Cardiac muscle cell (in vitro differentiated cells and primary cell): ENCODE measurements at places on chromosomes 2 and 18.

GRCh38 chr2:32683520-32684086 is 55.8 kb downstream of the TTC27 start:
- H3K36me3 ChIP-seq, result no peaks in the 10 kb centered on the region
- no peaks in the 10 kb centered on the region for H3K27me3 ChIP-seq
- no peak overlapping the region for H3K27ac ChIP-seq
- no peak overlapping the region for H3K4me3 ChIP-seq
- DNase-seq, result peak; percentile 9

- H3K27me3 ChIP-seq, result no peaks in the 10 kb centered on the region
- H3K4me1 ChIP-seq, result peaks cover 32% of the 10 kb centered on the region
- peak overlapping the region; percentile 96 for H3K27ac ChIP-seq
- H3K36me3 ChIP-seq, result no peaks in the 10 kb centered on the region
- peak; percentile 99 for DNase-seq
These were observed 897 bp downstream of the NFE2L2 start for GRCh38 chr2:177263451-177264208.

DNA sequence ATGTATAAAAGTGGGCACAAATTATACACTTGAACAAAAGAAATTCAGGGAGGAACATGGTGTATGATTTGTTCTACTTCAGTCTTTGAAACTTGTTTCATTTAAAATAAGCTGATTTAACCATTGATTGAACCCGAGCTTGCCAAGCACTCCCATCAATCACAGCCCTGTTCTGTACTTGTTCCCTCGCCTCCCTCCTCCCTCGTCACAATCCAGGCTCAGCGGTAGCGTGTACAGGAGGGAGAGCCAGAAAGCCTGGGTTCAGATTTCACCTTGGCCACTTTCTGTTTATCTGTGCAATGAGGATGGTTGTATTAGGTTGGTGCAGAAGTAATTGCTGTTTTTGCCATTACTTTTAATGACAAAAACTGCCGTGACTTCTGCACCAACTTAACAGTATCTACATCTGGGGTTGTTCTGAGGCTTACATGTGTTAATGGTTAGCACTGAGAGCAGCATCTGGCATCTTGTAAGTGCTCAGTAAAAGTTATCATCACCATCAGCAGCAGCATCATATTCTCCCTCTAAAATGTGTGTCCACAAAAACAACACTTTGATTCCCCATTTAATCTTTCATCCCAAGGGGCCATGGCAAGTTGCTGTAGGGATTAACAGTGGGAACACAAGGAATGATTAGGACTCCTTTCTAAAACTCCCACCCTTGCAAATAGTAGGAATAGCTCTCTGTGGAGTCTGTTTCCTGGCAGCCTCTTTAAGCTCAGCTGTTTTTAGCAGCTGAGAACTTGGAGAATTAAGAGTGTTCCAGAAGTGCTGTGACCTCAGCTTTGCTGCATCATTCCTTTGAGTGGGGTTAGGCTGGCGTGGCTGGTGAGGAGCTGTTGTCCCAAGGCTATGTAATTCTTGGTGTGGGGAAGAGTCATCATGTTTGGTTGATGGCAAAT is 4.7 kb downstream of the DPYSL5 start:
- no peaks in the 10 kb centered on the region for H3K4me1 ChIP-seq
- no peak overlapping the region for H3K4me3 ChIP-seq
- DNase-seq, result peak; percentile 36
- H3K27ac ChIP-seq, result no peak overlapping the region
- no peaks in the 10 kb centered on the region for H3K36me3 ChIP-seq
- peaks cover 89% of the 10 kb centered on the region for H3K27me3 ChIP-seq

DNA sequence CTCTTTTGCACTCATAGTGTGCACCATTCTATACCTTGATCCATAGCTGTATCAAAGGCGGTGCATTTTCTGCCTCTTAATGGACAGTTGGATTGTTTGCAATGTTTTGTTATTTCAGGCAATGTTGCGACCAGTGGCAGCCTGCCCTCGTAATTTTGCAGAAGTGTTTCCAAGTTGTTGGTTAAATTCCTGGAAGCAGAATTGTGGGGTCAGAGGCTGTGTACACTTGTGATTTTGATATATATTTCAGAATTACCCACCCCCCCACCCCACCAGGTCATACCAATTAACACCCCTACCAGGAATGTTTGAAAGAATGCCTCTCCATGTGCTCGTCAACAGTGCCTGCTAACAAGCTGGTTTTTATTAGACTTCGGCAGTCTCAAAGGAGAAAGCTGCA is 32.4 kb upstream of the IL1R1 start:
- DNase-seq, result no peak
- no peak overlapping the region for H3K4me3 ChIP-seq
- H3K4me1 ChIP-seq, result peaks cover 11% of the 10 kb centered on the region
- no peaks in the 10 kb centered on the region for H3K36me3 ChIP-seq

DNA sequence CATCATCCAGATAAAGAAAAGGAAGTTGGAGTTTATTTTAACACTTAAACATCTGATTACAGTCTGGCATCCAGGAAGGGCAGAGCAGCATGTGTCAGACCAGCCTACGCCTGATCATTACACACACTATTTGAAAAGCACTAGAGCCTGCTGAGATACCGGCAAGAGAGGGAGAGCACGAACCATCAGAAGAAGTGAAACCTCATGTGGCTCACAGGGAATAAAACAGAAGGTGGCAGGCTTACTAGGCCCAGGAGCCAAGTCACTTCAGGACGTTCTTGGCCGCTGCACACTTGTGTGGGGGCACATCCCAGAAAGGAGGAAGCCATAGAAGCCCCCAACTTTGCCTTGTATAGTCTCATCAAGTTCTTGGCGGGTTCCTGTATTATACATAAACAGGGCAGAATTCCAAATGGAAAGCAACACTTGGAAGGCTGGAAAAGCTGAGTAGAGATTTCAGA is 105.5 kb downstream of the UGGT1 start:
- DNase-seq, result peak; percentile 55
- no peaks in the 10 kb centered on the region for H3K27me3 ChIP-seq
- H3K36me3 ChIP-seq, result no peaks in the 10 kb centered on the region
- peaks cover 12% of the 10 kb centered on the region for H3K4me1 ChIP-seq
- H3K4me3 ChIP-seq, result no peak overlapping the region
- H3K27ac ChIP-seq, result peak overlapping the region; percentile 54

DNA sequence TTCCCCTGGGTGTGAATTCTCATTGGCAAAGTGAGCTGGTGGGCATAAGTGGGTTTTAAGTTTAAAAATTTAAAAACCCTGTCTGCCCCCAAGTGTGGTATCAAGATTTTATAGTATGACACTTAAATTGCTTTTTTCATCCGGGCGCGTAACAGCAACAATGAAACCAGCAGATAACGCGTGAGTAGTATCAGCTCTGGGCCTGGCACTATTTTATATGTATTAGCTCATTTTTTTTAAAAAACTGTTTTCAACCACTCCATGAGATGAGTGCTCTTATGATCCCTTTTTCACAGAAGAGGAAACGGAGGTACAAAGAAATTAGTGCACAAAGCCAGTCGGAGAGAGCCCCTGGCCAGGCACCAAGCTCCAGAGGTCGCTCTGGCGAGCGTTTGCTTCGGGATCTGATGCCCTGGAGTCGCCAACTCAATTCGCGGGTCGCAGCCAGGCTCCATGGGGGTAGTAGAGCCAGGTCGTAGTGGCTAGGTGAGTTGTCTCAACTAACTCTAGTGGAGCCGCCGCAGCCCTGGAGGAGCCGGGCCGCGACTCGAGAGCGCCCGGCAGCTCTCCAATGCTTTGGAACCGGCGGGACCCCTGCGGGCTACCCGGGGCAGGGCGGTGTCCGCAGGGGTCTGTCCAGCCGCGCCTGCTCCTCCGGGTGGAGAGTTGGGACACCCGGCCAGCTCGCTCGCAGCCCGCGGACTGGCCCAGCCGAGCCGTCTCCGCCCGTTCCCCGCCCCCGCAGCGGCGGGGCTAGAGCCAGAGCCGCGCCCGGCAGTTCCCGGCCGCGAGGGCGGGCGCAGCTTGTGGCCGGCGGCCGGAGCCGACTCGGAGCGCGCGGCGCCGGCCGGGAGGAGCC is at the start of gene IL1R1:
IL1R1 (plus strand) TSS at position 777 of the 859 bp plus-strand sequence. CDS start 14,979 bp downstream, outside the sequence.
- DNase-seq, result peak; percentile 81
- no peak within 1 kb of the TSS for H3K27ac ChIP-seq
- H3K4me1 ChIP-seq, result no peaks in the 10 kb centered on the region
- no peaks in the 10 kb centered on the region for H3K36me3 ChIP-seq

DNA sequence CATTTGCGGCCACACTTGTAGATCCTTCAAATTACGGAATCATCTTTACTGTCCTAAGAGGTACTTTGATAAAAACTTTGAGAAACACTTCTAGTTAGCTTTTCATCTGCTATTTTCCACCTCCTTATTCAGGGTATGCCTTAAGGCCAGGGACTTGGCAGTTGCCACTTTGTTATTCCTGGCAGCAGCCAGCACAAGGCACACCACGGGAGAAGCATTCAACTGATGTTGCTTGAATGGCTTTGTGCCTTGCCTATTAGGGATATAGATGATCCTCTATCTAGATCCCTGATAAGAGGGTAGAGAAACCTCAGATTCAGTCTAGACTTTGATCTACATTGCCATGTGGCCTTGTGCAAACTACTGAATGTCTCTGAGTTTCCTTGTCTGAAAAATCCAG is 70.3 kb upstream of the EPHA4 start:
- no peak overlapping the region for H3K4me3 ChIP-seq
- no peaks in the 10 kb centered on the region for H3K36me3 ChIP-seq
- no peaks in the 10 kb centered on the region for H3K27me3 ChIP-seq
- no peak for DNase-seq
- H3K27ac ChIP-seq, result no peak overlapping the region

- DNase-seq, result no peak
- H3K27ac ChIP-seq, result no peak overlapping the region
- H3K36me3 ChIP-seq, result no peaks in the 10 kb centered on the region
- H3K4me1 ChIP-seq, result no peaks in the 10 kb centered on the region
- H3K27me3 ChIP-seq, result no peaks in the 10 kb centered on the region
- H3K4me3 ChIP-seq, result no peak overlapping the region
These were observed 267.5 kb upstream of the SLC8A1 start for GRCh38 chr2:40719414-40719813.

DNA sequence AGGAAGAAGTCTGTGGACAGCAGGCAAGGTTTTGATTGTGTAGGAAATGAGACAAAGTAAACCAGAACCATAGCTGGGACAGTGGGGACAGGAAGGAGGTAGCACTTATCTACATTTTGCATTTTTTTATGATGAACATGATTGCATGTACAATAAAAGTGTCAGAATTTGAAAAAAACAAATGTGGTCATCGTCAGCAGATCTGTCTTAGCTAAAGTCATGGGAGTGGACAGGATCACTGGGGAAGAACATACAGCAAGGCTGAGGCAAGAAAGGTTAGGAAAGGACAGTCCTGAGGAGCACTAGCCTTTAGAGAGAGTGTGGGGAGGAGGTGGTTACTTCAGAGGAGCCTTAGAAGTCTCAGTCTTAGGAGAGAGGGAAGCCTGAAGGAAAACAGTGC is 35.1 kb upstream of the SLC14A2 start:
- no peak overlapping the region for H3K27ac ChIP-seq
- no peaks in the 10 kb centered on the region for H3K27me3 ChIP-seq
- DNase-seq, result no peak
- no peaks in the 10 kb centered on the region for H3K4me1 ChIP-seq
- no peaks in the 10 kb centered on the region for H3K36me3 ChIP-seq

DNA sequence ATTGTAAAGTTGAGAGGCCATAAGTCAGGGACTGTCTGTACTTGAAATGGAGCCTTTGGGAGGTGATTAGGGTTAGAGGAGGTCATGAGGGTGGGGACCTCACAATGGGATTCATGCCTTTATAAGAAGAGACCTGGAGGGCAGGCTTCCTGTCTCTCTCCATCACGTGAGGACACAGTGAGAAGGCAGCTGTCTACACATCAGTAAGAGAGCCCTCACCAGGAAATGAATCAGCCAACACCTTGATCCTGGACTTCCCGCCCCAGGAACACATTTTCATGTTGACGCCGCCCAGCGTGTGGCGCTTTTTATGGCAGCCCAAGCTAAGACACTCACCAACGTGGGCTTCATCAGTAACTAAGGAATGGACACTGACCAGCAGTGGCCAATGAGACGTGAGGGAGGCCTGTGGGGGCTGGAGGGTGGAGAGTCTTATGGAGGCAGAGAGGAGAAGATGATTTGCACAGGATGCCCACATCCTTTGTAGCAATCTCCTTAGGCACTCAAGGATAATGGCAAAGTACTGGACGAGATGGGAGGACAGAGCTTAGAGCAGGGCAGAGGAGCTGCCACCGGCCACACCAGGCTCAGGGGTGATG is 162.7 kb downstream of the EIPR1 start:
- H3K36me3 ChIP-seq, result no peaks in the 10 kb centered on the region
- no peak overlapping the region for H3K4me3 ChIP-seq
- no peaks in the 10 kb centered on the region for H3K4me1 ChIP-seq
- H3K27me3 ChIP-seq, result no peaks in the 10 kb centered on the region
- H3K27ac ChIP-seq, result no peak overlapping the region

DNA sequence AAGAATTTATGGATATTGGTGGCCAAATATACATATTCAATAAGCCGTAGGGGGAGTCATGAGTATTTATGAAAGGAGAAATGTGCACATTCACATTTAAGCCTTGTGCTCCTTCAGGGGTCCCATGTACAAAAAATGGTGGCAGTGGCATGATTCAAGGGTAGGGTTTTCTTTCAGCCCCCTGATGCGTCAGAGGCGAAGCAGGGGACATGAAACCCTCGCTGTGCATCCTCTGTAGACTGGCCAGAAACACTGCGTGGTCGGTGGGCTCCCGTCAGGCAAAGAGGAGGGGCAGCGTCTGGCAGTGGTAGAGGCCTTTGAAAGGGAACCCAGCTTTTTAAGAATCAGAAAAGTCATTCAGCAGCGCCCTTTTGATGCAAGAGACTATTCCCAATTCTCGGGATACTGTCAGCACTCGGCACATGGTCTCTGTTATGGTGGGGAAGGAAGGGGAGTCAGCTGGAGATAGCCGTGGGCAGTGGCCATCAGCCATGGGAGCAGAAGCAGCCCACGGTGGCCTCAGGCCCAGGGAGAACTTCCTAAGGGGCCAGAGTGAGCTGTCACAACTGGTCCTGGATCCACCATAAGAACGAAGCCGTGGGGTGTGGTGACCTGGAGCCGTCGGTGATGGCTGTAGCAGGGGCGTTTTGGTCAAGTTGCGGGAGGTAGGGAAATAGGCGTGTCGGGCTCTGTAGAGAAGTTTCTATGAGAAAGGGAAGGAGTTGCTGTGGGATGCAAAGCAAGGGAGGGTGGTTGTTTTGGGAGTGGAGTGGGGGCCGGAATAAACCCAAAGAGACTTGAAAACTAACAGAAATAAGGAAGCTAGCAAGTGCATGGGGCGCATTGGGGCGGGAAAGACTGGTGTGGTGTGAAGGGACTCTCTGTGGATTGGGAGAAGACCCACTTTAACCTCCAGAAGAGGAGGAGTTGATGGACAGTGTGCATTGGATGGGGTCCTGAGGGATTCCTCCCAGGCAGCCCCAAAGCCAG is 95.6 kb downstream of the SH3BP4 start:
- peaks cover 5% of the 10 kb centered on the region for H3K4me1 ChIP-seq
- no peak overlapping the region for H3K4me3 ChIP-seq
- peaks cover 9% of the 10 kb centered on the region for H3K36me3 ChIP-seq
- H3K27me3 ChIP-seq, result no peaks in the 10 kb centered on the region

GRCh38 chr2:168796583-168797285 is 5.7 kb upstream of the NOSTRIN start:
- H3K36me3 ChIP-seq, result no peaks in the 10 kb centered on the region
- H3K27me3 ChIP-seq, result no peaks in the 10 kb centered on the region
- H3K27ac ChIP-seq, result peak overlapping the region; percentile 4
- no peak overlapping the region for H3K4me3 ChIP-seq
- DNase-seq, result peak; percentile 59
- H3K4me1 ChIP-seq, result no peaks in the 10 kb centered on the region

GRCh38 chr2:96872591-96873349 is 2.9 kb upstream of the SEMA4C start:
- DNase-seq, result peak; percentile 74
- H3K4me1 ChIP-seq, result peaks cover 10% of the 10 kb centered on the region
- H3K27ac ChIP-seq, result no peak overlapping the region
- H3K4me3 ChIP-seq, result no peak overlapping the region
